Endothelial cell of umbilical vein (primary cell): ENCODE measurements at places on chromosomes 2 and 18. TPM values are rescaled to one million over a fixed set of nuclear protein-coding genes. Genes with fewer than 3 reads are reported as not detected.

GRCh38 chr2:102357937-102358336 lies 2.3 kb downstream of the IL18R1 start:
- no peak for DNase-seq

MAPRE3 gene
- total RNA-seq, result 5.0 and 6.1 TPM in 2 replicates

UGT1A3 gene
- not detected in 2 replicates for total RNA-seq

- DNase-seq, result peak; percentile 31
Observed at GRCh38 chr18:9337873-9338272, 3.3 kb downstream of the TWSG1 start.

IL36G gene
- total RNA-seq, result not detected in 2 replicates

GRCh38 chr2:111950236-111950635 lies 51.8 kb downstream of the MERTK start:
- DNase-seq, result no peak

DNA sequence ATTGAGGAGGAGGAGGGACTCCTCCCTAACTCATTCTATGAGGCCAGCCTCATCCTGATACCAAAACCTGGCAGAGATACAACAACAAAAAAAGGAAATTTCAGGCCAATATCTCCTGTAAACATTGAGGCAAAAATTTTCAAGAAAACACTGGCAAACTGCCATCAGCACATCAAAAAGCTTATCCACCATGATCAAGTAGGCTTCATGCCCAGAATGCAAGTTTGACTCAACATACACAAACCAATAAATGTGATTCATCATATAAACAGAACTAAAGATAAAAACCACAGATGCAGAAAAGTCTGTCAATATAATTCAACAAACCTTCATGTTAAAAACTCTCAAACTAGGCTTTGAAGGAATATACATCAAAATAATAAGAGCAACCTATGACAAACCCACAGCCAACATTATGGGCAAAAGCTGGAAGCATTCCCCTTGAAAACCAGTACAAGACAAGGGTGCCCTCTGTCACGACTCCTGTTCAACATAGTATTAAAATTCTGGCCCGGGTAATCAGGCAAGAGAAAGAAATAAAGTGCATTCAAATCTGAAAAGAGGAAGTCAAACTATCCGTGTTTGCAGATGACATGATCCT lies 1014.3 kb downstream of the CBLN2 start:
- DNase-seq, result peak; percentile 62

UXS1 gene
- 43.2 and 44.6 TPM in 2 replicates for total RNA-seq

NOSTRIN gene
- 0.75 TPM in 1 of 2 replicates, not detected in the other for total RNA-seq

- no peak for DNase-seq
Observed at GRCh38 chr18:24112874-24113615, 25.8 kb upstream of the CABYR start.

GRCh38 chr2:109479804-109480203 lies 134.0 kb downstream of the SEPTIN10 start:
- DNase-seq, result no peak

- DNase-seq, result no peak
Observed at GRCh38 chr18:76441668-76442412, 53.2 kb downstream of the ZNF516 start.

CCDC85A gene
- total RNA-seq, result 10.4 and 16.9 TPM in 2 replicates

GRCh38 chr2:20674309-20674965 lies 7.5 kb downstream of the GDF7 start:
- no peak for DNase-seq

- peak; percentile 7 for DNase-seq
Observed at GRCh38 chr2:11073776-11074175, 81.5 kb upstream of the SLC66A3 start.

DNA sequence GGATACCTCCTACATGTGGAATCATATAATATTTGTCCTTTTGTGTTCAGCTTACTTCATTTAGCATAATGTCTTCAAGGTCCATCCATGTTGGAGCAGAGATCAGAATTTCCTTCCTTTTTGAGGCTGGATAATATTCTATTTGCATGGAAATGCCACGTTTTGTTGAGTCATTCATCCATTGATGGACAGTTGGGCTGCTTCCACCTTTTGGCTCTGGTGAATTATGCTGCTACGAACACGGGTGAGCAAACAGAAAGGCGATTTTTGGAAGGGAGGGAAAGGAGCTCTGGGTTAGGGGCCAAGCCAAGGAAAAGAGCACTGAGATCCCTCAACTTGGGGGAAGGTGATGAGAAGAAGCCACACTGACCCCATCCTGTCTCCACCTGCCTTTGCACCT lies 260.5 kb downstream of the TNS1 start:
- no peak for DNase-seq

KLHL29 gene
- total RNA-seq, result 10.6 and 12.7 TPM in 2 replicates

DNA sequence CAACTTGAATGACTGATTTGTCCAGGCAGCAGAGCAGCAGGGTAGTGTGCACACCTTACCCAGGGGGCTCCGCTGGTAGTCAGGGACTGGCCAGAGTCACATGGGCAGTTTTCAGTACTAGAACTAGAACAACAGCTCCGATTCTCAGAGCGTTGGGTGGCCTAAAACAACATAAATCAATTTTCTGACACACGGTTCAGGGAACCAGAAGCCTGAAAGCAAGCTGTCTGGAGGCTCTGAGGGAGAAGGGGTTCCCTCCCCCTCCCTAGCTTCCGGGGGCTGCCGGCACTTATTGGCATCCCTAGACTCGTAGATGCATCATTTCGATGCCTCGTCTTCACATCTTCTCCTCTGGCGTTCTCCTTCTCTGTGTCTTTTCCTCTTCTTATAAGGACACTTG lies 13.4 kb upstream of the ITGB6 start:
- no peak for DNase-seq

GRCh38 chr2:204152616-204153015 lies 216.1 kb downstream of the ICOS start:
- DNase-seq, result no peak

DNA sequence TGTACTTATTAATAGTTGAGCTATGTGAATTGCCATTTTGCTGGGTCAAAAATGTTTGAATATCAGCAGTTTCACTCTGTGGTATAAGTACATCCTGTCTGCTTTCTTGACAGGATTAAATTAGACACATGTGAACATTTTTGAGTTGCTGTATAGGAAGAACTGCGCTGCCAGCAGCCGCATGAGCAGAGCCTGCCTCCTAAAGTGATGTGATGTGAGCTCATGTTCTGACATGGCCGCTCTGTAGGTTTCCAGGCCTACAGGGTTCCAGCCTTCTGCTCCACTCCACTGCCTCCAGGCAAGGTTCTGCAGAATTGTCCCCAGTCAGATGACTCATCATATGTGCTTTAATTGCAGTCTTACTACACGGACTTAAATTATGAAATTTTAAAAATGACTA lies 119.7 kb upstream of the NFATC1 start:
- DNase-seq, result no peak

DNA sequence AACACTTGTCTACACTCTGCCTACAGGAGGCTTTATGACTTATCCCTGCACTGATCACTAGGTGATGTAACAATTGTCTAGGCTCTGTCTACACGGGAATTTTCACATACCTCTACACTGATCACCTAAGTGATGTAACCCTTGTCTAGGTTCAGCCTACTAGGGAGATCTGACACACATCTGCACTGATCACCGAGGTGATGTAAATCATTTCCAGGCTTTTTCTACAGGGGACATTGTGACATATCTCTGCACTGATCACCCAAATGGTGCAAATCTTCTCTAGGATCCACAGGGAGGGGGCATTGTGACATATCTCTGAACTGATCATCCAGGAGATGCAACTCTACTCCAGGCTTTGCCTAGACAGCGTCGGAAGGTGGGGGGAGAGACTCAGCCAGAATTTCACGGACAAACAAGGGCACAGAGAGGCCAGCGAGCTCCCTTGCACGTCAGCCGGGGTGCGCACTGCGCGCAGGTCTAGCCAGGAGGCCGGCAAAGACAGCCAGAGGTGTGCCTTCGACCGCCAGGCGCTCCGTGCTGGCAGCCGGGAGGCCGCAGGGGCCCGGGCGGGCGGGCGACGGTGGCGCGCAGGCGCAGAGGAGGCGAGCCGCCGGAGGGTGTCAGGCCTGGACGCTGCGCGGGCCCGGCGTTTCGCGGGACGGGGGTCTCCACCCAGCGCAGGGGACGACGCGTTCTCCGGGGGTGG lies 46.9 kb upstream of the USP14 start:
- DNase-seq, result peak; percentile 64

DNA sequence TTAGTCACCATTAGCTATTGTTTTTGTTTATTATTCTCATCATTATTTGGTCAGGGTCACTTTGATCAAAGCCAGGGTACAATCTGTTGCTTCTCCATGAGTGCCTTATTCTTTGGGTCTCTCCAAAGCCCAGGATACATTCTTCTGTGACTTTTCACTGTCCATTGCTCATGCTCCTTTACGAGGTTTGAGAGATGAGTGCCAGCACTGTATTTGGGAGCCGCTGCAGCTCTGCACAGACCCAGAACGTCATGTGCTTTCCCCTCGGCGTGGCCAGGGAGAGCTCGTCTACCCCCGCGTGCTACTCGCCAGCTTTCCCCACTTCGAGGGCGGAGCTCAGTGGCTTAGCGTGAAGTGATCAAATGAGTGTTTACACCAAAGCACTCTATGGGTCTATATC lies 123.7 kb downstream of the COL6A3 start:
- no peak for DNase-seq

DNA sequence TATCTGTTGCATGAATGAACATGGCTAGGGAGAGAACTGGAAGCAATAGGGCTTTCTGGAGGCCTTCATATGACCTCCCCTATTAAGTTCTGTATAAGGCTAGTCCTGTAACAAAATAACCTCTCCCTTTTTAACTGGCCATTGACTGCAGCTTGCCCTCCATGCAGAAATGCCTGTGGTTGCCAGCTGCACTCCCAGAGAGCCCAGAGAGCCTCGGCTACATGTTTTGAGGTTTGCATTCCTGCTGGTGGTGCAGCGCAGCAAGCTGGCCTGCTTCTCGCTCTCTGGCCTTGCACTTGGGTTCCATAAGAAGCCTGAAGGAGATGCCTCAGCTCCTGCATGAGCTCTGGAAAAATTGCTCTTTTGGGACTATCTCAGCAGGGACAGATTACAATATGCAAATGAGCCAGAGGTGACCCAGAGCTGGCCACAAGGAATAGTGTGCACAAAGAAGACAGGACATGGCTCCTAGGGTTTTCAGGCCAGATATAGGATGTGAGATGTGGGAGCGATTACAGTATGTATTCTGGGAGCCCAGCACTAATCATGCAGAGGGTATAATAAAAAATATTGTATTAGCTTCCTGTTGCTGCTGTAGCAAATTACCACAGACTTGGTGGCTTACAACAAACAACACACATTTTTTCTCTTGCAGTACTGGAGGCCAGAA lies 186.7 kb downstream of the INSIG2 start:
- no peak for DNase-seq

GRCh38 chr2:107719836-107720235 lies 106.9 kb upstream of the RGPD4 start:
- DNase-seq, result no peak

SLC40A1 gene
- total RNA-seq, result 5.7 and 8.5 TPM in 2 replicates

DNA sequence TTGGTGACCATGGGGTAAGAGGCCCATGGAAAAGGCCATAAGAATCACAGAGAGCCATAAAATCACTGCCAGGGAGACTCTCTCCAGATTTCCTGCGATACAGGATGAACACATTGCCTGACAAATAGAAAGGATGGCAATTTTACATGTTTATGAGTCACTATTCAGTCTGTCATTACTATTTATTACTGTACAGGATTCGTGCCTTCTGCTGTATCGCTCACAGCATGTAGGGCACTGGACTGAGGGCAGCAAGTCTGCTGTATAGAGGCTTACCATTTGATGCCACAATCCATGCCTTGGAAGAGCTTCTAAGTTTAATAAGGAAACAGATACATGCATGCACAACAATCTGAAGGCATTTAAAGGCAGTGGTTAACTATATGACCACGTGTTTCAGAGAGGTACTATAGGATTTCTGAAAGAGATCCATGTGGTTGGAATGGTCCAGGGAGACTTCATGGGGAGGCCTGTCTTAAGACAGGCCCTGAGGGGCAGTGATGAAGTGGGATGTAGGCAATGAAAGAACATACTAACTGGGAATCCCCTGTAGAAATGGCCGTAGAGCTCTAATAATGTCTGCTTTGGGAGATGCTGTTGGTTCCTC lies 702.4 kb upstream of the RAB6C start:
- DNase-seq, result no peak
